ENCODE measurements at places on chromosomes 2 and 18. TPM values are rescaled to one million over a fixed set of nuclear protein-coding genes. Genes with fewer than 3 reads are reported as not detected.

DNA sequence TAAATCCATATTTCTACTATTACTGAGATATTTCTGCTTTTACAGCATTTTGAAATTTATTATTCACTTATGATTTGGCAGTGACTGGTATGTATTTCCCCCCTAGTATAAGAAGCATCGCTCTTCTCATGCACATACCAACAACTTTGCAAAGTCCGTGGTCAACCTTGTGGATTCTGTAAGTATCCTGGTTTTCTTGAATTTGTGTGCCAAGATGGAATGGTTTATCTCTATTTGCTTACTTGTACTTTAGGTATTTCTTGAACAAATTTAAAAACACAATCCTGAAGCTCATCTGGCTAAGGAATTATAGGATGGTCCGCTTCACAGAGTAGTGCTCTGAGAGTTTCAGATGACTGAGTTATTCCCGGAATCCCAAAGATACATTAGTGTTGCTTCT lies 85.0 kb upstream of the FAM237A start:
- no peak for DNase-seq

- DNase-seq = no peak
These were observed 89.9 kb downstream of the INHBB start for GRCh38 chr2:120435671-120436459.

DNA sequence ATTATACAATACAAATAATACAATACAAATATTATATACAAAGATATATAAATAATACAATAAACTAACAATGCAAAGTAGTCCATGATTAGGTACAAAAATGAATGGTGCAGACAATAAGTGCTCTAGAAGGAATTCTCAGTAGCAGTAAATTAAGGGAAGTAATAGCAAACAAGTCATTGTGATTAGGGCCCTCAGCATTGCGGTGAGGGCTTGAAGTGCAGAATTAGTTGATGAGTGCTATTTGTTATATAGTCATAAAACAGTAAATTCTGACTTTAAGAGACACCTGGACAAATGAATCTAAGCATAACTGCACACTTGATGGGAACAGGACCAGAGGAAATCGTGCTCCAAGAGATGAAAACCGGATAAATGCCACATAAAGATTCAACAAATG lies 74.9 kb downstream of the ANKRD44 start:
- DNase-seq = no peak

DNA sequence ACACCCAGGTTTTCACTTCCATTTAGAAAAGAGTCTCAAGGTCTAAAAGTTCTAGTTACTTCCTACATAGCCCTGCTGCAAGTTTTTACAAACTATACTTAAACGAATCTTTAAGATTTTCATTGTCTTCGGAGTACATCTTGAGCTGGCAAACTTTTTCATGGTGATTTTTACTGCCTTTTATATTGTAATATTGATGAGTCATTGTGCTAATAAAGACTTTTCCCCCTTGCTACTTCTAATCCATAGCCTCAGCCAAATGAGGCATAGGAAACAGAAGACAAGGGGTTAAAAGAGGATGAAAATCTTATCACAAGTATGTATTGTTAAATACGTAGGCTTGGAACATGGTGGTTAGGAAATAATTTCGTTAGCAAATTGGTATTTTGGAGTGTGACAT lies 4.1 kb downstream of the DPP10 start:
- no peak for DNase-seq

DNA sequence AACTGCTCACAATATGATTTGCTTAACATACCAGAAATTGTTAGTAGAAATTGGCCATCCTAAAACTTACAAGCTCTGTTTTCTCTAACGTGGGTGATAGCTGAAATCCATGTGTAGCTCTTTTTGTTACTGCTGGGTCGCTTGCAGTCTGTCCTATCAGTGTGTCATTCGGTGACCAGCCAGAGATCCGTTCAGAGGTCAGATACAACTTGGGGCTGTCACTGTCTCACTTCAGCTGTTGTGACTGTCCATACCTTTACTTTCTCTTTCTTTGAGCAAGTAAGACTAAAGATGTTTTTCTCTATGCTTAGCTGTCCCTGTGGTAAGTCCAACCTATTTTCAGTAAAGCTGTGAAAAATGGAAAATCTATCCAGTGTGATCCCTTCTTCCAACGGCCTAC lies 282.9 kb upstream of the KCNH7 start:
- no peak for DNase-seq

GRCh38 chr2:136010126-136010525 lies 24.7 kb upstream of the DARS1 start:
- no peak for DNase-seq

MYO7B gene
- 0.05 TPM for total RNA-seq

SGPP2 gene
- total RNA-seq = 1.7 TPM

CYRIA gene
- total RNA-seq = 1.3 TPM

SP100 gene
- total RNA-seq = 243 TPM

NEU4 gene
- 4.3 TPM for total RNA-seq

GPATCH11 gene
- 4.0 TPM for total RNA-seq

Data from CD4-positive, alpha-beta T cell (primary cell).